AG09319 (cell line): ENCODE measurements at places on chromosomes 4 and X.

DNA sequence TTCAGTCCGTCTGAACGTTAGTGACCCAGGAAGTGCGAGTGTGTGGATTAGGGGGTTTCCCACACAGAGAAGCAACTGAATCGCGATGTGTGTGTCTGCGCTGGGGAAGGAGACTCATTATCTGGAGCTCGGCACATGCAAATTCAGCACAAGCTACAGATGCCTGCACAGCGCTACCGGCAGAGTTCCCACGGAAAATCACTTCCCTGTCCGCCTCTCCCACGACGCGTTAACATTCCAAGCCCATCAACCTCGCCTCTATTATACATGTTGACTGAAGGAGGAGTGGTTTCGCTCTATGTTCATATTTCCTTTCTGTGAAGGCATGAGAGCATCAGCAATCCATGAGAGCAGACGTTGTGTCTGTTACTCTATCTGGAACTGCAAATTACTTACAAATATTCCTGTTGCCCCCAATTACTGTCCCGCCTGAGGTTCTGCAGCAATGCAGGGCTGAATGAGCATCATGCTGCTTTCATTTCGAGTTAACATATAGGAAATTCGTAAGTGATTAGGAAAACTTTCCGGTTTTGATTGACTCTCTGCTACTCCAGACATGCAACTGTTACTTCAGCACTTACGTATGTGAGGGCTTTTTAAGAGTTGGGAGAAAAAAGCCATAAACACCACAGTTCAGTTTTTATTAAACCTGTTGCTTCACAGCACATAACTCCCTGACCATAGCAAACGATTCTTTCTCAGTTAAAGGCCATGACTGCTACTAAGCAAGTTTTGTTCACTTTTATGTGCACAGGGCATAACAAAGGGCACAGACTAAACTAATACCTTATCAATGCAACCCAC, 15.0 kb upstream of the MTNR1A start:
- DNase-seq: no peak

DNA sequence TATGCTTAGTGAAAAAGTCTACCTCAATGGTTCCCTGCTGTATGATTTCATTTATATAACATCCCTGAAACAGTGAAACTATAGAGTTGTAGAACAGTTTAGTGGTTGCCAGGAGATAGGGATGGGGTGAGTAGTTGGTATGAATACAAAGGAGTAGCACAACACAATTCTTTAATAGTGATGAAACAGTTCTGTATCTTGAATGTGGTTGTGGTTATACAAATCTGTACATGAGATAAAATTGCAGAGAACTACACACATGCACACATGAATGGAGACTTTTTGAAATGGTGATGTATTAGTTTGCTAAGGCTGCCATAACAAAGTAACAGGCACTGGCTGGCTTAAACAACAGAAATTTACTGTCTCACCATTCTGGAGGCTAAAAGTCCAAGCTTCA, 677.1 kb downstream of the ADGRL3 start:
- DNase-seq: no peak

DNA sequence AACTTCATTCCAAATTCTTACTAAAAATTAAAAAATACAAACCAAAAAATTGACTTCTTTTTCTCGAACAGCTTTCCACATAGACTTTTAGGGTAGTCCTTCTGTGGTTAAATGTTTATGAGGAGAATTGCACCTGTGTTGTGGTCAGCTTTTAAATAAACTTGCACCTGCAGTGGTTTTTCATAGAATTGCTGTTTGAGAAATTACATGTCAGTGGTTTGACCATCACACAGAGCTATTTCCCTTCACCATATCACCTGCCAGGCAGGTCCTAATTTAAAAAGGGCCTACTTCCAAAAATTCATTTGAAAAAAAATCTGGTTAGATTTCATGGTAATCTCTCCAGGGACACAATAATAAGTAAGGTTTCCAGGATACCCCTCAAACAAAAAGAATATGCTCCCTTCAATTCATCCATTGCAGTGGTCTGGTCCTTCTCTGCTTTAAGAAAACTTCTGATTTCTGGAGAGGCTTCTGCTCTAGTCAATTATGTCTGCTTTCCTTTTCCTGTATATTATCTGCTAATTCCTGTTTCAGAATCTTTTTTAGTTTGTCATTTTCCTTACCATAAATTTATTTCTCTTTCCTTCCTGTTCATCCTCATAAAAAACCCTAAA, 9.8 kb upstream of the UTP3 start:
- no peak for DNase-seq

DNA sequence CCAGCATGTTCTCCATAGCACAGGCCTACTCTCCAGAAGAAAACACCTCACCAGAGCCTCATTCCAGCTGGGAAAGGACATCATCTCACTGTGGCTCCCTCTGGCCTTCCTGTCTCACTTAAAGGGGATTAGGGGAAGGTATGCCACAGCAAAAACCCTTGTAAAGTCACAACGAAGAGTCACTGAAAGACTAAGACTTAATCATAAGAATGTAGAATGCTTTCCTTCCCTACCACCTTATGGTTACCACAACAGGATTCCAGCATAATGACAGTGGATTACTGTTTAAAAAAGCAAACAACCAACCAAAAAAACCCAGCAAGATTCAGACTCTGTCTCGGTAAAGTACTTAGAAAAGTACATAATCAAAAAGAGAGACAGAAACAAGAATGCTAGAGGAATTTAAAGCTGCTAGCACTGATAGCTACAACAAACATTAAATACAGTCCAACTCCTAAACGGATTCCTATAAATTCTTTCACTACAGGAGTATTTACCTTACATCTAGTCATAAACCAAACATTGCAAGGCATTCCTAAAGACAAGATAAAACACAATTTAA, 75.1 kb downstream of the BANK1 start:
- DNase-seq: no peak

- DNase-seq: no peak
Measured at GRCh38 chrX:150543230-150544155, 24.9 kb upstream of the MTM1 start.

- peak; percentile 37 for DNase-seq
Measured at GRCh38 chrX:86047174-86047935, at the start of gene CHM. TSS of gene CHM (minus strand) at chrX:86047558. CDS start at chrX:86047532, 26 bp downstream.

GRCh38 chr4:95963456-95963855, 123.6 kb downstream of the PDHA2 start:
- no peak for DNase-seq

- DNase-seq: no peak
Measured at GRCh38 chrX:153624196-153625091, 22.6 kb upstream of the DUSP9 start.

DNA sequence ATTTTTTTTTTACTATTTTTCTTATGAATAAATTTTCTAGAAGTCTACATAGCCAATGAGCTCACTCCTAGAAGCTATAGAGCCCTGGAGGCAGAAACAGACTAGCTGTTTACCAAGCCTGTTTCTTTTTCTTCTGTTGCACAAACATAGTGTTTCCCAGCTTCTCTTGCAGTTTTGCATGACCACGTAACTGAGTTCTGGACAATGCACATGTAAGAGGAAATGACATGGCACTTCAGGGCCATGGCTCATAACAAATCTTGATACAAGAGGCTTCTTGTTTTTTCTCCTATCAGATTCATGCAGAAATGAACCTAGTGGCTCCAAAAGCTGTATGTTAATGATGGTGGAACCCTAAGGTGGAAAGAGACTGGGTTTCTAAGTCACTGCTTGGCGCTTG, 127.4 kb downstream of the ZNF330 start:
- no peak for DNase-seq

- no peak for DNase-seq
Measured at GRCh38 chrX:137432609-137433008, 133.3 kb upstream of the ZIC3 start.

GRCh38 chr4:81974523-81974922, 399.3 kb downstream of the HNRNPD start:
- DNase-seq: no peak

- no peak for DNase-seq
Measured at GRCh38 chr4:107939307-107939706, 8.0 kb downstream of the CYP2U1 start.

GRCh38 chrX:85017721-85018120, 14.0 kb downstream of the APOOL start:
- DNase-seq: no peak

DNA sequence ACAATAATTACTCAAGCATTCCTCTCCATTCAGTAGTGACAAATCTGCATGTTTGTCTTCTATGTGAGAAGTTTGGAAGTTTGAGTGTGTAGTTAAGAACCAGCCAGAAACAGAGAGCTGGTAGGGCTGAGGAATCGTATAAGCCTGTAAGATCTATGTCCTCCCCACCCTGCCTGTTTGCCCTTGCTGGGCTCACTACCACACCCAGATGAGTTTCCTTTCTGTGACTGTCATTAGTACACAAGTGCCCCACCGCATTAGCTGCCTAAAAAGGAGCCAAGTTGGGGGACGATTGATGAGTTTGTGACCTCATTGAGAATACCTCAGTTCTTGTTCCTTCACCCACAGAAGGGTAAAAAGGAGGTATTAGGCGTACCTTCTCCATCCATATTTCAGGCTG, 28.3 kb downstream of the DOCK11 start:
- DNase-seq: no peak

- no peak for DNase-seq
Measured at GRCh38 chr4:79759793-79760192, 313.2 kb downstream of the ANTXR2 start.

DNA sequence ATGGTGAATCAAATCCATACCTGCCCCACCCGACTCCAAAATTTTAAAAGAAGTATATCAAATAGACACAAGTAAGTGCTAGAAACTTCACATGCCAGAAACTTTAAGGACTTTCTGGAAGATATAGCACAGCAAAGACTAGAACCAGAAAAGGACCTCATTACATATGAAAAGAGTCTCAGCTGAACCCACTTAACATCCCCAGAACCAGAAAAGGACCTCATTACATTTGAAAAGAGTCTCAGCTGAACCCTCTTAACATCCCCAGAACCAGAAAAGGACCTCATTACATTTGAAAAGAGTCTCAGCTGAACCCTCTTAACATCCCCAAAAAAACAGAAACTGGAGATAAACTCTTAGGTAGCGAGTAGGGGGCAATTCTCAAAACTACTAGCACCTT, 32.3 kb downstream of the STPG2 start:
- no peak for DNase-seq

- no peak for DNase-seq
Measured at GRCh38 chrX:95754411-95754810, 930.2 kb upstream of the DIAPH2 start.

GRCh38 chr4:136599890-136600289, 932.4 kb downstream of the PCDH18 start:
- DNase-seq: no peak

GRCh38 chr4:126647756-126648397, 984.9 kb upstream of the INTU start:
- peak; percentile 3 for DNase-seq

- no peak for DNase-seq
Measured at GRCh38 chrX:19344661-19345060, 934 bp downstream of the PDHA1 start.

DNA sequence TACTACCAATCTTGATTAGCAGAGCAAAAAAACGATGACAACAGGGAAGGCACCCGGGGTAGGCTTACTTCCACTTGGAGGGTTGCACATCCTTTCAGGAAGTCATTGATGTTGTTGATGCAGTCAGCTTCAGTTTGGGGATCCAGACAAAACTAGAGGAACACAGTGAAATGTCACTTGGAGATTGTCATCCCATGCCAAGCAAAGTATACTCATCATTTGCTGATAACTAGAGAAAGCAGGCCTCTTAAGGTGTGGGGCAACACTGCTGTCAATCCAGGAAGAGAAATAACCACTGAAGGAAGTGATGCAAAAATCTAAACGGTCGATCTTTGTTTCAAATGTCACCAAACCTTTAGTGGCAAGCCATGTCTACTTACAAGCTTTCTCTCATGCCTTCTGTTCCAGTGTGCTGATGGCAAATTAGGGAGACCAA, 1.4 kb downstream of the ARHGEF6 start:
- DNase-seq: no peak

GRCh38 chr4:128076464-128076863, 15.4 kb downstream of the LARP1B start:
- DNase-seq: no peak

GRCh38 chrX:150499240-150499639, 69.2 kb upstream of the MTM1 start:
- no peak for DNase-seq

DNA sequence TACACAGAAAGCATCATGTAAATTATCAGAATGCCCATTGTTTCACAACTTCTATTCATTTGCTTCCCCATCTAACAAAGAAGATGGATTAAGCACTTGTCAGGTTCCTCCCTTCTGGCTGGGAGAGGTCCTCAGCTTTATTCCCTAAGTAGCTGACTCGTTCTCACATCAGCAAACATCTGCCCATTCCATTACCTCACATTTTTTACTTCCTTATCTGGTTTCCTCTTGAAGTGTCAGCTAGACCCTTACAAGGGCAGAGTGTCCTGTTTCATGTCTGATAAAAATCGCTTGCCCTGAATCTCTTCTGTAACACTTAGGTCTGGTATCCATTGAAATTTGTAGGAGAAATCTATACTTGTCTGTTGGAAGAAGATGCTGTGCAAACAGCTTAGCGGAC, 34.7 kb downstream of the TMPRSS11A start:
- DNase-seq: no peak

DNA sequence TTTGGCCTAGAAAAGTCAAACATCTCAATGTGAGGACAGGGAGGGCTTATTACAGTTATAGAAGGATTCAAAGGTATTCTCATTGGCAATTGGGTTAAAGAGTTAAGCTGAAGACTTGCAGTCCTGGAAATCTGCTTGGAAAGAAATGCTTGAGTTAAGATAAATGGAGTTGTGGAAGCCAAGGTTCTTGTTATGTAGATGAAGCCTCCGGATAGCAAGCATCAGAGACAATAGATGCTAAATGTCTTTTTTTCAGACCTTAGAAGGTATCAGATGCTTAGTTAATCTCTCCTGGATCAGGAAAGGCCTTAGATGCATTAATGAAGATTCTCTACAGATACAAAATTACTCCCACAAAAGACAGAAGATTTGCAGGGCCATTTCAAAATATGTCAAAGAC, 299.3 kb downstream of the CFAP47 start:
- no peak for DNase-seq

GRCh38 chr4:10151182-10151581, 34.6 kb upstream of the WDR1 start:
- no peak for DNase-seq

GRCh38 chr4:37821953-37822605, 4.4 kb upstream of the PGM2 start:
- DNase-seq: no peak

- DNase-seq: no peak
Measured at GRCh38 chr4:148254621-148255343, 187.4 kb downstream of the NR3C2 start.

DNA sequence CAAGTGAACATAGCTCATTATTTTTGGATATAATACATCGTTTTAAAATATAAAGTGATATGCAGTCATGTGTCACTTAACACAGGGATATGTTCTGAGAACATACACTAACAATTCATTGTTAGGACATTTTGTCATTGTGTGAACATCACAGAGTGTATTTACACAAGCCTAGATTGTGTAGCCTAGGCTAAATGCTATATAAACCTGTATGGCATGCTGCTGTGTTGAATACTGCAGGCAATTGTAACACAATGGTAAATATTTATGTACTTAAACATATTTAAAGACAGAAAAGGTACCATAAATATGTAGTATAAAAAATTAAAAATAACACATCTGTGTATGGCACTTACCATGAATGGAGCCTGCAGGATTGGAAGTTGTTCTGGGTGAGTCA, 44.9 kb upstream of the GPRIN3 start:
- no peak for DNase-seq
